Inflammatory macrophage treated with lipopolysaccharide for 1 hour (primary cell): ENCODE measurements at places on chromosomes 3 and 15.

- no peak for DNase-seq
These were observed 27.1 kb downstream of the MRAS start for GRCh38 chr3:138375447-138375846.

GRCh38 chr15:31267161-31268107 is 59.2 kb upstream of the KLF13 start:
- DNase-seq, result no peak

DNA sequence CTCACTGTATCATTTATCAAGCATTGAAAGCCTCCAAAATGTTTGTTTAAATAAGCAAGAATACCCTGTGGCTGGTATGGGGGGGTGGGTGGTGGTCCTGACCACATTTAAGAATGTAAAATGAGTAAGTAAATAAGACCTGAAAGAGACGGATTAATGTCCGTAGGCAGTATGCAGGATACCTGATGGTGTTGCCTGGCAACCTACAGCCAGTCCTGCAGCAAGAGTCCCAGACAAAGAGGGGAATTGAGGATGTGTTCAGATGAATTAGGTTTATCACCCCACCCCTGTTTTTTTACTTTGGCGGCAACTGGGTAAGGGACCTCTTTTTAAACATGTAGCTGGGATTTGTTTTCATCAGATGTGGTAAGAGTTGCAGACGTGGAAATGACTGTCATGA is 99.8 kb upstream of the BFSP2 start:
- no peak for DNase-seq

DNA sequence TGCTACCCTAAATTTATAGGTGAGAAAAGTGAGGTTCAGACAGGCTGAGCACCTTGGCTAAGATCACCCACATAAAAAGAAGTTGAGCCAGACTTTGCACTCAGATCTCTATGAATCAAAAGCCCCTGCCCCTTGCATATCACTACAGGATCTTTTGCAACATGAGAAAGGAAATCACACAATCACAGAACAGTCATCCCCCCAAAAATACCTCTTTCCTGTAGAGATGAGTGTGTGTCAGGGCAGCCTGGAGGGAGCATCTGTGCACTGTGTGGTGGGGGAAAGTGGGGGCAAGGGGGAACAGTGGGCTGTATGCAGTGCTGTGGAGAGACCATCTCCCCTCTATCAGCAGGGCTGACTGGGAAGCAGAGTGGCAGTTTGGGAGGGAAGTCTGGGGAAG is 46.6 kb downstream of the EPHB3 start:
- DNase-seq, result no peak

DNA sequence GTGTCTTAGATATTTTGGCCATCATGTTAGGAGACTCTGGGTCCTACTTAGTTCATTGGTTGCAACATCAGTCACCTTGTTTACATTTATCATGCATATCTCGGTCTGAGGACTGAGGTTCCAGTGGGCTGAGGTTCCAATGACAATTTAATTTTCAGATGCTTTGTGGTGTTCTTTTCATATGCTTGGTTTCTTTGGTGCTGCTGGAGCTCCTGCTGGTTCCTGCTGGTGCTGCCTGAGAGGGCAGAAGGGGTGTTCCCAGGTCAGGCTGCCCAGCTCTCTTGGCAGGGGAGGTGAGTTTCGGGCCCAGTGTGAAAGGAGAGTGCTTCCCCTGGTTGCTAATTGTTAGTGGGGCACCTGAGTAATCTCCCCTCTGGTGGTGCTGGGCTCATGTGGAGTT is 6.9 kb upstream of the KLHL40 start:
- DNase-seq, result no peak

GRCh38 chr3:122497425-122497824 is 17.3 kb downstream of the KPNA1 start:
- DNase-seq, result peak; percentile 89

- DNase-seq, result peak; percentile 19
These were observed 10.1 kb downstream of the SCN10A start for GRCh38 chr3:38805765-38806386.

GRCh38 chr15:36545467-36545992 is 33.9 kb upstream of the CDIN1 start:
- DNase-seq, result no peak

- peak; percentile 65 for DNase-seq
These were observed 13.3 kb upstream of the PXYLP1 start for GRCh38 chr3:141218162-141218835.

GRCh38 chr15:97165205-97165604 is 795.3 kb upstream of the ARRDC4 start:
- no peak for DNase-seq

GRCh38 chr3:158702815-158703481 is 29.3 kb downstream of the RARRES1 start:
- no peak for DNase-seq

- DNase-seq, result no peak
These were observed 200.5 kb downstream of the ITPR1 start for GRCh38 chr3:4693620-4694019.

- DNase-seq, result no peak
These were observed 1015.5 kb downstream of the PLOD2 start for GRCh38 chr3:145145461-145145860.

DNA sequence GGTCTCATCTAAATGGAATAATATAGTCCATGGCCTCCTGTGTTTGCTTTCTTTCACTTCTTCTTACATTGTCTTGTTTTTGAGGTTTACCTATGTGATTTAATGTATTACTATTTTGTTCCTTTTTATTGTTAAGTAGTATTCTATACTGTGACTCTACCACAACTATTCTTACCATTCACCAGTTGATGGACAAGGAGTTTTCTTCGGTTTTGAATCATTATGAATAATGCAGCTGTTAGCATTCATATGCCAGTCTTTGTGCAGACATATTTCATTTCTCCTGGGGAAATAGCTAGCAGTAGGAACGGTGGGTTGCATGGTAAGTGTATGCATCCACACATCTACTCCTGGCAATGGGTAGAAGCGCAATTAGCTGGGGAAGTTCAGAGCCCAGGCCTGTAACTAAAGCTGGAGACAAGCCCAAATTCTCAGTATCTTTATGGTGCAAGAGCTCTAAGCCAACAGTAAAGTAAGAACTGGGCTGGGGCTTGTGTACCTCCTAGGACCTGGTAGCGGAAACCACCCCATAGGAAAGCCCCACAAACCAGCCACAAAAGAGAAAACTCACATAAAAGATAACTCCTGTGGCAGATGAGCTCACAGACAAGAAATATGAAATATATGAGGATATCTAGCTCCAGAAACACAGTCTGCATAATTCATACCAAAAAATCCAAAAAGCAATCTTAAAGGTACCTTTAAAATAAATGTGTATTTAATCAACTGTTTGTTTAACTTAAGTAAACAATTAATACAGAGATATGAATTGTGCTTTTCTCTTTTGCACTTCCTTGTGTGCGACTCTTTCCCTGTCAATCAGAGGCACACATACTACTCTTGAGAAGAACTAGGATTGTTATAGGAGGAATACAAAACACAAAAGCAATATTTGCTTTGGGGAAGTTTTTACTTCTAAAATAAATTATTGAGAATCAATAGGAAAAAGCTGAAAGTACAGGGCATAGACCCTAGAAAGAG is 2.7 kb upstream of the CSTA start:
- DNase-seq, result peak; percentile 47

DNA sequence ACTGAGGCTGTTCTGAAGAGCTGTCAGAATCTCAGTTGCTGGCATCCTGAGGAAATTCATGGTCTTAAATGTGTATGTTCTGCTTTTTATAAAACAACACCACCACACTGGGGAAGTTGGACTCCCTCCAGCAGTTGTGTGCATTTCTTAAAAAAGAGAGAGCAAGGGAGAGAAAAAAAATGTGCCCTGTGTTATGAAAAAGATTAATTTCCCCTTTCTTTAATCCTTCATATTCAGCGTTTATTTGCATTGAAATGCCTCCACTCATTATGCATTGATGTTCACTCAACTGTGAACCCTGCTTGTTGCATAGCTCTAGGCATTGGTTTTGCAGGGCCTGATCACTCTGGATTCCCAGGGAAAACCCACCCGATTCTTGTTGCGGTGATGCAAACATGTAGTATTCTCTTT is 4.4 kb upstream of the ZNF609 start:
- peak; percentile 76 for DNase-seq

DNA sequence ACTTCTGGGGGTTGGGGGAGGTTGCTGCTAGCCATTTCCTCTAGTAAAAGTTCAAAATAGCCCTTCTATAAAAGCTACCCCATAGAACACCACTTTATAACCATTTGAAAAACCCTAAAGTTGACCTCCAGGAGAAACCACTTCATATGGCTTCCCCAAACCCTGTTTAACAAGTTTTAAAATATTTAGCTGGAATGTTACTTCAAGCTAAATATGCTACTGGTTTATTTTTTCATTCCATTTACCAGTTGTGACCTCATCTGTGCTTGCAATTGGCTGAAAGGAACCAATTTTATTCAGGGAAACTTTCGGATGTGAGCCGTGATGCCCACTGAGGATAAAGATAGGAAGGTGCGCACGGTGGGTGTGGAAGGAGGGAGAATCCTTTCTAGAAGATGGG is 221.3 kb downstream of the SUCLG2 start:
- DNase-seq, result no peak

DNA sequence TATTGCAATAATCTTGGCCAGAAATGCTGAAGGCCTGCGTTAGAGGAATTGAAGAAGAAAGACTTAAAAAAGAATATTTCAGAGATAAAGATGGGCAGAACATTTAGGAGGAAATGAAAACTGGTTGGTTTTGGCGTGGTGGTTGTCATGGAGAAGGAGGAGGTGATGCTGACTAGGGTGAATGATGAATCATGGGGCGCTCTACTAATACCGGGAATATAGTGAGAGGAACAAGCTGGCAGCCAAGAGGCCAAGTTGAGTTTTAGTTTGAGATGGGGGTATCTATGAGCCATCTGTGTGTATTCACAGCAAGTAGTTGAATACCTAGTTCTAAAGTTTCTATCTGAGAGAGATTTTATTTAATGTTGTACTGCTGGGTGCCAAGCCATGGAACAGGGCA is 6.8 kb upstream of the GAP43 start:
- DNase-seq, result no peak

- DNase-seq, result no peak
These were observed 5.4 kb downstream of the MGLL start for GRCh38 chr3:127816783-127817405.
